CD4-positive, alpha-beta T cell treated with Interleukin-17A for 1 hour (primary cell): ENCODE measurements at places on chromosomes 1 and 21.

GRCh38 chr21:14071902-14072734 lies 138.6 kb downstream of the LIPI start:
- DNase-seq = no peak

DNA sequence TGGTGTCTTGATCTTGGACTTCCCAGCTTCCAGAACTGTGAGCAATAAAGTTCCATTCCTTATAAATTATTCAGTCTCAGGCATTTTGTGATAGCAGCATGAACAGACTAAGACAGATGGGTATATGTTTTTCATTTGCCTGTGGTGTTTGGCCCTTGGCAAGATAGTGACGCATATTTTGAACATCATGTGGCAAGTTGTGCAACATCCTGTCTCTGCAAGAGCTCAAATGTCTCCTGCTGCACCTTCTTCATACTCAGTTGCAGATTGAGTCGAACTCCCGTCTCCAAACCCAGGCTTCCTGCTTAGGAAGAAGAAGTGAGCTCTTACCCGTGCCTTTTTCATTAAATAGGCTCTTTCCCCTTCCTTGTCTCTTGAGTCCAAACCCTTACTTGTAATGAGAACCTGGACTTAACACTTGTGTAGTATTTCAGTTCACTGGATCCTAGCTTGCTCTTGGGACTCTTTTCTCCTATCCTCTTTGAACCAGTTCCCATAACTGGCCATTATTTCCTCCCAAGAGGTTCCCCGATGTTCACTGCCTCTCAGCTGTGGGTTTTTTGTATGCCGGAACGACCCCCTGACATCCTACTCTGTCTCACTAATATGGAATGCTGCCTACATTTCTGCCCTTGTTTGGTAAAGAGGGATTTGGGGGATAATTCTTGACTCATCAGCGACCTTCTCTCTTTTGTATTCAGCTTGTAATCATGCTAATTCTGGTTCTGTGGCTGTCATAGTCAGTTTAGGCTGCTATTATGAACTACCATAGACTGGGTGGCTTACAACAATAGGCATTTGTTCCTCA lies 125.0 kb upstream of the KCNK2 start:
- DNase-seq = no peak

- DNase-seq = no peak
Observed at GRCh38 chr1:184705271-184705670, 49.4 kb downstream of the EDEM3 start.

DNA sequence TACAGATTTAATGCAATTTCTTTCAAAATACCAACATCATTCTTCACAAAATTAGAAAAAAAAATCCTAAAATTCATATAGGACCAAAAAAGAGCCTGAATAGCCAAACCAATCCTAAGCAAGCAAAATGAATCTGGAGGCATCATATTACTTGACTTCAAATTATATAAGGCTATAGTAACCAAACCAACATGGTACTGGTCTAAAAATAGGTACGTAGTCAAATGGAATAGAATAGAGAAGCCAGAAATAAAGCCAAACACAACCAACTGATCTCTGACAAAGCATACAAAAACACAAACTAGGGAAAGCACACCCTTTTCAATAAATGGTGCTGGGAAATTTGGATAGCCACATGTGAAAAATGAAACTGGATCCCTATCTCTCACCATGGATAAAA lies 112.3 kb upstream of the TSPAN2 start:
- no peak for DNase-seq

- no peak for DNase-seq
Observed at GRCh38 chr21:45741691-45742090, 98.2 kb downstream of the PCBP3 start.

- peak; percentile 57 for DNase-seq
Observed at GRCh38 chr1:172002725-172003345, 161.5 kb downstream of the DNM3 start.

DNA sequence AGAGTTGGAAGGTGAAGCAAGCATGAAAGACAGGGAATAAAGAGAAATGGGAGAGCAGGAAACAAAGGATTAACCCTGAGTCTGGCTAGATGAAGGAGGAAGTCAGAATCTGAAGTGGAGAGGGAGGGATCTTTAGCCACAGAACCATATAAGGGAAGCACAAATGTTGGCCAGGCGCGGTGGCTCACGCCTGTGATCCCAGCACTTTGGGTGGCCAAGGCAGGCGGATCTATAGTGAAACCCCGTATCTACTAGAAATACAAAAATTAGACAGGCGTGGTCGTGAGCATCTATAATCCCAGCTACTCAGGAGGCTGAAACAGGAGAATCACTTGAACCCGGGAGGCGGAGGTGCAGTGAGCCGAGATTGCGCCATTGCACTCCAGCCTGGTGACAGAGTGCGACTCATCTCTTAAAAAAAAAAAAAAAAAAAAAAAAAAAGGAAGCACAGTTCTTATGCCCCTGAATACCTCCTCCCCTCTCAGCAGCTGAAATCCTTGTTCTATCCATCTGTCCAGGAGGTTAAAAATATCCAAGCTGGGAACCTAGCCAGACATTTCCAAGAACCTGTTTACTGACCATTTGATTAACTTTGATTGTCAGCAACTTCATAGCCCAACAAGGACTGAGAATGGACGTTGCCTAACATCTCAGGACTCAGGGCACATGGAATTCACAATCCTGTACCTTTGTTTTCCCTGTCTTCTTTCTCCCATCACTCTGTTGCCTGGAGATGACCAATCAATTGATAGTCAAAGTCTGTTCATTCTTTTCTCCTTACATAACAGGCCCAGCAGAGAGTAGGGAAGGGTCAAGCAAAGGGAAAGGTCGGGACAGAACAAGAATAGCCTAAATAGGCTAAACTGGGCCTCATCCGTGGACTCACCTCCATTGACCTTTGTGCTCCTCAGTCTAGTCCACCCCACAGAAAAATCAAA lies 10.6 kb downstream of the TXNIP start:
- DNase-seq = no peak

GRCh38 chr1:93076268-93076667 lies 2.8 kb upstream of the MTF2 start:
- DNase-seq = no peak

GRCh38 chr1:87688136-87688535 lies 359.5 kb downstream of the LMO4 start:
- DNase-seq = no peak

GRCh38 chr1:34500451-34500850 lies 254.4 kb upstream of the GJB5 start:
- DNase-seq = no peak
